ENCODE measurements at places on chromosomes 1 and 21.

GRCh38 chr1:110548381-110548780 is 29.4 kb upstream of the KCNA10 start:
- DNase-seq, result no peak

- DNase-seq, result no peak
These were observed 14.1 kb downstream of the RUNX3 start for GRCh38 chr1:24915816-24916602.

DNA sequence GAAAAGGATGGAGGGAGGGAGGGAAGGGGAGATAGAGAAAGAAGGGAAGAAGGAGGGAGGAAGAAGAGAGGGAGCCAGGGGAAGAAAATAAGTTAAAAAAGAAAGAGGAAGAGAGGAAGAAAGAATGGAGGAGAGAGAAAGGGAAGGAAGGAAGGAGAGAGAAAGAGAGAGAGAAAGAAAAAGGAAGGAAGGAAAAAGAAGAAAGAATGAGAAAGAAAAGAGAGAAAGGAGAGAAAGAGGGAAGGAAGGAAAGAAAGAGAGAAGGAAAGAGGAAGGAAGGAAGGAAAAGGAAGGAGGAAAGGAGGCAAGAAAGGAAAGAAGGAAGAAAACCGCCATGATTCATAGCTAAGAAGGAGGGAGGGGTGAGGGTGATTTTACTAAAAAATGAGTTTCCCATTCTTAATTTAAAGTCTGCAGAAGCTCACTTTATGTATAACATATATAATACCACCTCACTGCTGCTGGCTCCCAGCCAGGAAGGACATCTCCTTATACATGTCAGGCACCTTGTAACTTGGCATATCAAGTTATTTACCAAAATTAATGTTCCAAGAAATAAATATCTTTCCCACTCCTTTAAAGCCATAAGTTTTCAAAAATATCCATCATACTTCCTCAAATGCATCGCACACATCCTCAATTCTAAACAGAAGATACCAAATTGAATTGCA is 46.0 kb upstream of the OLIG2 start:
- DNase-seq, result no peak

- no peak for DNase-seq
These were observed 157.5 kb downstream of the BRINP2 start for GRCh38 chr1:177328251-177328650.

DNA sequence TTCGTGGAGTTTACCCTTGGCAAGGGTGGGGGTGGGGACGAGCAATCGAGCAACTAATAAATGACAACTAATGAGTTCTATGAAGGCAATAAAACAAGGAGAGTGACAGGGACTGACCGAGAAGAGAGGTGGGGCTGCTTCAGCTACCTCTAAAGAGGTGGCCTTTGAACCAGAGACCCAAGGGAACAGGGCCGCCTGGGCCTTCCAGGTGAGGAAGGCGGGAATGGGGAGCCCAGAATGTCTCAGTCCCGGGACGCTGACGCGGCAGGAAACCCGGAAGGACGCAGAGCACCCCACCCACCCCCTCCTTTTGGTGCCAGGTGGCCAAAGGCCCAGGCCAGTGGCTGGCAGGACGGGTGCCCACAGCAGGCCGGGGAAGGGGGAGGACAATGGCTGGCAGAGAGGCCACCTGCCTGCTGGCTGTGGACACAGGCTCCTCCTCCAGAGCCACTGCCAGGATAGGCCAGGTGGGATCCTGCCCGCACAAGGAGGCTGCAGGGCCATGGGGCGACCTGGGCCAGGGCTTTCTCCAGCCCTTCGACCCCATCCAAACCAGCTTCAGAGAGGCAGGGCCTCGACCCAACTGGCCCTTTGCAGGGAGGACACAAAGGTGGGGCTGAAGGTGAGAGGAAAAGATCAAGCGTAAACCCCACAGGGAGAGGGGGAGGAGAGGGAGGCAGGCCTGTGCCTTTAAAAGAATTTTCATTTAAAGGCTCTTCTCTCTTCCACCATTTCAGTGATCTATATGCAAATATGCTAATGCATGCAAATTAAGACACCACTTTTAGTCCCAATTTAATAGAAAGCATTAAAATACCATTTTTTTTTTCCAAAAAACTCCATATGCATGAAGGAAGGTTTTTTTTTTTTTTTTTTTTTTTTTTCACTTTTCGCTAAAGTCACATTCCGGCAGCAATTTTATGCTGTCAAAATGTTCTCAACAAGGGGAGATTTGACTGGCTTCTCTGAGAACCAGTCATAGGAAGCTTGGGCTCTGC is 58.1 kb downstream of the CASZ1 start:
- DNase-seq, result no peak

DNA sequence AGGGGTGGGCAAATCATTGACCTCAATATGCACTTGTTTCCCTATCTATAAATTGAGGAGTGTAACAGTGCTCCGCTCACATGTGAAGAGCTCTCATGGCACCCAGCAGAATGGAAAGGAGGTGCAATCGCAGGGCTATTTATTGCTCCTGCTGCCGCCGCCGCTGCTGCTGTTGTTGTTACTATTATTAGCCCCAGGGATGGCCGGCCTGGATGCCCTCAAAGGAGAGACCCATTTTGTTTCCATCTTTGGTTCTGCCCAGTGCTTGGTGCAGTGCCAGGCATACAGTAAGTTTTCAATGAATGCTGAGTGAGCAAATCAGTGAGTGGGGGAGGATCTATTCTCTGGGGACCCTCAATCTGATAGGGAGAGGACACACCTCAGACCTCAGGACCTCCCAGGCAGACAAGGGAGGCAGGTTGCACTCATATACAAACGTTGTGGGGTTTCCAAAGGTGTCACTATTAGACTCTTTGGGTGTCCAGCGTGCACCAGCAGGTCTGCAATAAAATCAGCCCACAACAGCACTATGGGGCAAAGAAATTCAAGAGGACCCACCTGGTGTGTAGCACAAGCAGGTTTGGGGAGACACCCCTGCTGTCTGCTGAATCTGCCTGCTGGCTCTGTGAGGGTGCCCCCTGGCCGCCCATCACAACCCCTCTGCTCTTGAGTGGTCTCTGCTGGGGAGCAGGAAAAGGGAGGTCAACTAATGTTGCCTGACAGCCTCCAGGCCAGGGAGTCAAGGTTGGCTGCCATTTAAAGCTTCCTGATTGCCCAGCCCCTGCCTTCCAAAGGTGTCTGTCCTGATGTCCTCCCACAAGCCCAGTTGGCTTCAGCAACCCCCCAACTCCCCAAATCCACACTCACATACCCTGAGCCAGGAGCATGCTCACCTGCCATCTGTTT is 136.3 kb downstream of the ACTL8 start:
- DNase-seq, result no peak

DNA sequence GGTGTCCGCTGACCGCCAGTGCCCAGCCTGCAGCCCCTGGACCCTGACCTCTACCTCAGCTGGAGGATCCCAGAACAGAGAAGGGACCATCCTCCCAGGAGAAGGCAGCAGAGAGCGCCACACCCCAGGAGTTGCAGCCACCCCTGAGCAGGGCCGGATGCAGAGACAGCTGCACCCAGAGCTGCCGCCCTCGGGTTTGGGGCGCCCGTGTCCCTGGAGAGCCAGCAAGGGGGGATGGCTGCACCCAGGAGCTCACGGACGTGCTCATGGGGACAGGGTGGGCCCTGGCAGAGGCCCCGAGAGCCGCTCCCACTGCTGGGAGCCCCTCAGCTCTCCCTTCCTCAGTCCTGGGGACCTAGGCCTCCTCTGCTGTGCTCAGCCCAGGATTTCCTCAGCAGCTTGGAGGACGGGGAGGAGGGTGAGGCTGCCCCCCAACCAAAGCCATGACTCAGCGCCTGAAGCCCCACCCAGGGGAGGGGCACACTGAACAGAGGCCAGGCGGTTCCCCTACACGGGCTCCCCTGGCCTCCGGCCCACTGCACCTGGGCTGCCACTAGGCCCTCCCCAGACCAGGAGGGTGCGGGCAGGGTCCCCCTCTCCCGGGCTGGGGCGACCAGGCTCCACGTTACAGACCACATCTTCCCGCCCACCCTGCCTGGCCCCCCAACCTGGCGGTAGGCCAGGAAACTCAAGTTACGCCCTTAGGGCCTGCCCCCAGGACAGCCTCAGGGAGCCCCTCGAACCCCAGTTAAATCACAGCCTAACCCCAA is 2.2 kb downstream of the ACAP3 start:
- peak; percentile 51 for DNase-seq

GRCh38 chr1:110783292-110783918 is 89.5 kb upstream of the CD53 start:
- no peak for DNase-seq

- DNase-seq, result no peak
These were observed 88.0 kb downstream of the APP start for GRCh38 chr21:26082549-26082948.

DNA sequence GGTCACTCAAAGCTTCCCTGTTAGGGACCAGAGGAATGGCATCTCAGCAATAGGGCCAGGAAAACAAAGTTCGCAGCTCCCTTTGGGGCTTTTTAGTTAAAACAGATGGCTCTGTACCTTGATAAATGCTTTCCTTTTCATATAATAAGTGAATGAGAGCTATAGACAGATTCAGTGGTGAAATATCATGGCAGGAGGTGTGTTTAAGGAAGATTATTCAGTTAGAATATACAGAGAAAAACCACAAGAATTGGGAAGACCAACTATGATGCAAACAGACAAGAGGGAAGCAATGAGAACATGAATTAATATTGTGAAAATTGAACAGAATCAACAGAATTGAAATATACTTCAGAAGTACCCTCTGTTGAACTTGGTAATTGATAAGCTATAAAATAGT is 379.4 kb downstream of the PLPP3 start:
- no peak for DNase-seq

DNA sequence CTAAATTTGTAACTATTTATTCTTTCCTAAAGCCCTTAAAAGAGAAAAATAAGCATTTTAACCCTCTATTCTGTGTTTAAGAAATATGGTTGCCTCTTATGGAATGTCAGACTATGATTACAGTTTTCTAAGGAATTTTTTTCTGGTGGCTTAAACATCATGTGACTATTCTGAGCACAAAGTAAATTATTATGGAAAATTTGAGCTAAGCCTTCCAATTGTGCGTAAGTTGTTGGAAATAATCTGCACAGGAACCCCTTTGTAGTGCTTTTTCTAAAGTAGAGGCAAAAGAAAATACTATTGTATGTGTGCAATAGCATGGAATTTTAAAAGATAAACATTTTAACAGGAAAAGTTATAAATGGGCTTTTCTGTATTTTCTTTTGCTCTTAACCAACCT is 254.8 kb downstream of the PBX1 start:
- no peak for DNase-seq

- DNase-seq, result no peak
These were observed 43.2 kb upstream of the COL6A1 start for GRCh38 chr21:45938453-45938755.

DNA sequence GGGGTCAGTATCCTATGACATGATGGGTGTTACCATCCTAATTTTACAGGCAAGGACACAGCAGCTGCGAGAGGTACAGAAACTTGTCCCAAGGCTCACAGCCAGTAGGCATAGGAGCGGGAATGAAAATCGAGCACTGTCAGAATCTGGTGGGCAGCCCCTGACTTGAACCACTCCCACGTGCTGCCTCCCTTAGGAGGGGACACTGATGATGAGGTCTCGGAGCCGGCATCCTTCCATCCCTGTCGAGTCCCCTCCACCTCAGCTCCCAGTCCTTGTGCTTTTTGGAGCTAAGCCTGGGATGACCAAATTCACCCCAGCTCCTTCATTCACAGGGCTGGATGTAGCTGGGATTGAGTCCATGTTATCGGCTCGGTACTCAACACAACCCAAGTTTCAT is 49.0 kb downstream of the B3GALT5 start:
- no peak for DNase-seq
